NCI-H446 (cell line): ENCODE measurements at places on chromosomes 5 and 9.

- DNase-seq = no peak
These were observed 83.3 kb upstream of the CCDC112 start for GRCh38 chr5:115379622-115380344.

- no peak for DNase-seq
These were observed 41.6 kb upstream of the SLC12A7 start for GRCh38 chr5:1153428-1153827.

DNA sequence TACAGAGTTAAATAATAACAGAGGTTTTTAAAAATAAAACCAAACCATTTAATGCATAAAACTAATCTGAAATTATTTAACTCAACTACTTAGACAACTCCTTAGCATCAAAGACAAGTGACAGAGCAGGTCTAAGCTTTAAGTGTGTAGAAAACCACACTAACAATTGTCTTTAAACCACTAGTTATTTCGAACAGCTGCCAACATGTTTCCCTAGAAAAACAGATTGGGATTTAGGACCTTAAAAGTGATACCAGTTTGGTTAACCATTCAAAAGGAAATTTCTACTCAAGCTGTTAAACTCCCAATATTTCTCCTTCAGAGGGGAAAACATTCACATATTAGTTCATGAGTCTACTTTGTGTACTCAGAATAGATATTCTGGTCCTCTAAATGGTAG, 208.7 kb downstream of the BNC2 start:
- no peak for DNase-seq

GRCh38 chr5:61319388-61320146, 12.5 kb upstream of the ZSWIM6 start:
- no peak for DNase-seq

- no peak for DNase-seq
These were observed 17.6 kb upstream of the TNFSF15 start for GRCh38 chr9:114823441-114823840.

GRCh38 chr5:158032246-158032645, 173.3 kb upstream of the CLINT1 start:
- no peak for DNase-seq

GRCh38 chr9:88653911-88654310, 118.9 kb downstream of the NXNL2 start:
- no peak for DNase-seq

DNA sequence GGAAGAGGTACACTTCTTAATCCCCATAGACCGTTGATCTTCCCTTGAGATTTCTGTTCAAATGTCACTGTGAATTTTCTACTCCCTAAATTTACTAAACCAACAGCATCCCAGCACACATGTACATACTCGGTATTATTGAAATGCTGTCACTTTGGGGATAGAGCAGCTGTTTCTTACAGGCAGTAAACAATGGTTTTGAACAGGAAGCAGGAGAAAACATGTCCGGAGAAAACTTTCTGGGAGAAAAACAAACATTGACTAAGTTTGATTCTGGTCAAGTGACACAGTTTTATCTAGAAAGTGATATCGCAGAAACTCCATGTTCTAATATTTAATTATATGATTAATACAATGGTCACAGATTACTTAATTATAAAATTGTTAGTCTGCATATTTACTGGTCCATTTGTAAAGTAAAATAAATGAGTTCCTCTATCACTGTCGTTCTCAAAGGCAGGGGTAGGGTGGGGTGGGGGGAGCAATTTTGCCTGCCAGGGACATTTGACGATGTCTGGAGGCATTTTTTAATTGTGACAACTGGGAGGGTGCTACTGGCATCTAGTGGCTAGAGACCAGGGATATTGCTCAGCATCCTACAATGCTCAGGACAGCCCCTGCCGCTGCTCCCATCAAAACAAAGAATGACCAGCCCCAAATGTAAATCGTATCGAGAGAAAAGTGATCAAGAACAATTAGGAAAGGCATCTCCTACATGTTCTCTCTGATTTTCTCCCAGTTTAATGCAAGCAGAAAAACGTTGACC, 12.2 kb downstream of the TAS2R1 start:
- no peak for DNase-seq

GRCh38 chr5:128905568-128906110, 59.6 kb upstream of the SLC27A6 start:
- DNase-seq = peak; percentile 64

DNA sequence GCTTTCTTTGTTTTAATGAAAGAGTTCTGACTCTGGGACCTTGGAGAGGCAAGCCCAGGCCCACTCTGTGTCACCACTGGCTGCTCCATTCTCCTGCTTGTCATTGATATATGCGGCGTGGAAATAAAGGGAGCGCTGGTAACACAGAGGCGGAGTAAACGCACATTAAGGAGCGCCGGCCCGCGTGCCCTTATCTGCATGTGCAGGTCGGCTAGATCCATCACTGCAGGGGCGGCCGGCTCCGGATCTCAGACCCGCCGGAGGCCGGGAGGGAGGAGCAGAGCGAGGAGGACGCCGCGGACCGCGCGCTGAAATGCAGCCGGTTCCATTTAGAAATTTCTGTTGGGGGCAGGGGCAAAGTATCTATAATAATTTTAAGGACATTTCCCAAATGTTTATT, 70.8 kb downstream of the MRPL36 start:
- no peak for DNase-seq

GRCh38 chr9:130466537-130467217, 21.9 kb downstream of the ASS1 start:
- no peak for DNase-seq

DNA sequence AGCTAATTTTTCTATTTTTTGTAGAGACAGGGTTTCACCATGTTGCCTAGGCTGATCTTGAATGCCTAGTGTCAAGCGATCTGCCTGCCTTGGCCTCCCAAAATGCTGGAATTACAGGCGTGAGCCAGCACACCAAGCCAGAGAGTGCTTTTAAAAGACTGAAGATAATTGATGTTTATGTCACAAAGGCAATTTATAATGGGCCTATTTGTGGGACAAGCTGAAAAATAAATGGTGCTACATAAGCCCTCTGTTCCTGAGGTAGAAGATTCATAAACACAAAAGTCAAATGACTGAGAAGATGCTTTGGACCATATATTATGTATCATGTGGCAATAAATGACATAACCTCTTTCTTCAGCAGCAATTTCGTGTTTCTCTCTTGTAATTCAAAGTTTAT, 329.6 kb downstream of the GABRB2 start:
- no peak for DNase-seq

- peak; percentile 34 for DNase-seq
These were observed 1.2 kb downstream of the FBXL17 start for GRCh38 chr5:108380531-108381349.

DNA sequence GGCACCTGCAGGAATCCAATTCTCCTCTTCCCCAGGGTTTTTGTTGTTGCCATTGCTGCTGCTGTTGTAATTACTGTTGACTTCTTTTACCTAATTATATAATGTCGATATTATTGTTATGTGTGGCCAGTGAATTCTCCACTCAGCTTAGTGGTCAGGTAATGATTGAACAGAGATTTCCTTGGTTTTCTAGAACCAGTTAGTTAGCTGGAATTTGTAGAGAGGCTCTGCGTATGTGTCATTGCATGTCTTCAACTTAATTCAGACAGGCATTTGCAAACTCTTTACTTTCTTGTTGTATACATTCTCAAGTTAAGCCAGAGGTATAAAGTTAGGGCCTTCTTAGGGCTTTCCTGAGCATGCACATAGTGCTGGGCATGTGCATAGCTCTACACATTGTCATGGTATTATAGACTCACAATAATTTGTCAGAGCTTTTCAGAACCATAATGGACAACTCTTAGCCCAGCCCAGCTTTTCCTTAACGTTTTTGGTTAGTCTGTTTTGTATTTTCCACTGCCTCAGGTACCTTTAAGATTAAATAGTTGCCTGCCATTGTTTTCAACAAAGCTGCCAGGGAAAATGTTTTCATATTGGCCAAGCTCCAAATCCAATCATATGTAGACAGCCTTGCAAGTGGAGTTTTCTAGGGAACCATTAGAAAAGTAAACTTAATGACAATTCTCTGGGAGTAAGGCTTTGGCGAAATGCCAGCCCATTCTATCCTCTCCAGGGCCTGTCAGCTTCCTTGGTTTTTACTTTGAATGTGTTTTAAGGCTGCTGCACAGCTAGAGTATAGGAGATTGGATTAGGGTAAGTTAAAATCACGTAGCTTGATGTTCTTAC, 68.1 kb downstream of the UBE2R2 start:
- peak; percentile 41 for DNase-seq

DNA sequence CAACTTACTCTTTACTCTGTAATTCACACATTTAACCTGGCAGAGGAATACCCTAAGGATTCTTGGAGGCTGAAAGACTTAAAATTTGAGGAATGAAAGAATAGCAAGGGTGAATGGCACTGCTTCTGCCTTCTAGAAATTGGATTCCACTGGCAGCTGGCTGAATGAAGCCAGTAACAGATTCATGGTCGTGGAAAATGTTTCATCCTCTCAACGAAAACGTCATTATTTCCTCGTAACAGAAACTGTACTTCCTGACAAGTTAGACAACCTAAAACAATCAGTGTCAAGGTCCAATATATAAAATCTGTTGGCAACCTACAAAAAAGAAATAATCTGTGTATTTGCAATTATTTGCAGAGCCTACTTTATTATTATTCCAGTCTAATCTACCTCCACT, 39.7 kb downstream of the BNC2 start:
- no peak for DNase-seq

DNA sequence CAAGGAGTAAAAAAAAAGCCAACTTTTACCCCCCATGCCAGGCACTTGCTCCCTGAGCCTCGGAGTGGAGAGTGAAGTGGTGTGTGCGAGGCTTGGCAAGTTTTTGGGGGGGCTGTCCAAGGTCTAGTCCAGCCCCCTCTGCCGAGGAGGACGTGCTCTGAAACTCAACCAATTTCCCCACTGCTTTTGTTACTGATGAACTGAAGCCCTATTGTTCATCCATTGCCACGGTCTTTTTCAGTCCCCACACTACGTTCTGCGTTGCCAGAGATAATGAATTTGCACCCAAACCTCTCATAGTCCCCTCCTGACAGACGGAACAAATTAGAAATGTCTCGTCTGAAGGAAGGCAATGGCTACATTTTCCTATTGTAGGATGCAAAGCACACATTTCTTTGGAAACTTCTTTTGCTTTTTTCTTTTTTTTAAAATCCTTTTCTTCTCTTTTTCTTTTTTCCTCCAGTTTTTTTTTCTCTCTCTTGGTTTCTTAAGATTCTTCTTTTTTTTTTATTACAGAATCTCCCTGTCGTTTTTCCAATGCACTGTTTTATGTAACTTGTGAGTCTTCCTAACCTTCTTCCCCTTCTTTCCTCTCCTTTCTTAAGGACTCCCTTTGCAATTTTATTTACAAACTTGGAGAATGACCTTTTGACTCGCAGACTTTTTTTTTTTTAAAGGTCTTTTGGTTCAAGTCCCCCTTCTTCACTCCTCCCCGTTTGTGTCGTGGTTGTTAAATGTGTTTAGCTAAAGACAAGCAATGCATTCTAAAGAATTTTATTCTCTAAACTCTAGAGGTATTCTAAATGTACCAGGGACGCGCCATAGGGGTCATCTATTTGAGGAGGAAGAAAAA, 209.5 kb downstream of the MEF2C start:
- DNase-seq = no peak

DNA sequence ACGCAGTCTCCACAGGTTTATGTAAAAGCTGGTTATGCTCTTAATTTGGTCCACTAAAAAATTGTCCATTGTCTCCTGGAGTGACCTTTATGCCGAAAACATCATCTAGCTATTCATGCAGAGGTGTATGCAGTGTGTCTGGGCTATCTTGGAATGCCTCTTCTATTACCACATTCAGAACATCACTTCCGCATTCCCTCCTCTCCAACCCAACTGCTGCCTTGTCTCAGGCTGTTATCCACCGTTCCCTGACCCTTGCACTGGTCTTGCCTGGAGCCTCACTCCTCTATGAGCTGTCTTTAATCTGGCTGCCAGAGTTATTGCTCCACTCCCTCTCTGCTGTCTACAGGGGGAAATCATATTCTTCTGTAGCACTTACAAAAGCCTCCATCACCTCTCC, 214.1 kb upstream of the ANKRD55 start:
- no peak for DNase-seq

GRCh38 chr9:30519756-30520155, 1864.7 kb upstream of the ACO1 start:
- no peak for DNase-seq

DNA sequence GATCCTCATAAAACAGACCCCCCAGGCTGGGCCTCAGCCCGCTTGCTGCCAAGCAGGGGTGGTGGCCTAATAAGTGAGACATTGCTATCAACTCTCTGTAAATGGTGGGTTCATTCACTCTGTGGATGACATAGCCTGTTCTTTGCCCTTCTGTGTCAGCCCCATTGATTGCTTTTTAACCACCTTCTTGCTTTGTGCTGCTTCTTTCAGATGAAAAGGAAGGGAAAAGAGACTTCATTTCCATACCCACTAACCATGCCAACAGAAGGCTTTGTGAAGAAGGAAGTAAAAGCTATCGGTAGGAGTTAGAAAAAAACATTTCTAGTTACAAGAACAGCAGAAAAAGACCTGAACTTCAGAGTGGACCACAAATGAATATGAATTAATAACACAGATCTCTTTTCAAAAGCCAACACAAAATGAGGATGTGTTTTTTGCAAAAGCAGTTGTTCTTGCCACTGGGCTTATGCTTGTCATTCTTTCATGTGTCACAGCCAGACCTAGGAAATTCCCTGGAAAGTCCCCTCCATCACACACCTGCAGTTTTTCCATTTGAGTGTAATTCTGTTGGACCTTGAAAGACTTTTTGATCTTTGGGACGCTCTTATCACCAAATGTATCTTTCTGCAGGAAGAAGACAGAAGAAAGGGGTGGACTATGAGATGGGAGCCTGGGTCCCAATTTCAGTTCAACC, 507.7 kb downstream of the CCDC171 start:
- no peak for DNase-seq

DNA sequence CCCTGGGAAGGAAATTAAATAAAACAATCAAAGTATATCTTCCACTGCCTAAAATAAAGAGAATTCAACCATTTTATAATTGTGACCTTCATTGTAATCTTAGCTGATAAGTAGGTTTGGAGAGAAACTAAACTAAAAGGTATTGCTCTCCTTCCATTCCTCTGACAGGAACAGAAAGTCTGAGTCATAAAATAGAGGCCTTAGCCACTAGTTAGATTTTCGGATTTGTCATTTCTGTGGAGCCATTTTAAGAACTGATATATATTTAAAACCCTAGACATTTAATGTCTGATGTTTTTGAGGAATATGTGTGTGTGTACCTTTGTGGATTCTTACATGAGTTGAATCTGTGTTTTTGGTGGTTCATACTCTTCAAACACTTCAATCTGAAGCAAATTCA, 11.8 kb upstream of the TMC1 start:
- no peak for DNase-seq

- DNase-seq = peak; percentile 64
These were observed 362.6 kb downstream of the PTPRD start for GRCh38 chr9:10250219-10250618.

GRCh38 chr9:127223266-127223665, 41.3 kb upstream of the GARNL3 start:
- DNase-seq = no peak

DNA sequence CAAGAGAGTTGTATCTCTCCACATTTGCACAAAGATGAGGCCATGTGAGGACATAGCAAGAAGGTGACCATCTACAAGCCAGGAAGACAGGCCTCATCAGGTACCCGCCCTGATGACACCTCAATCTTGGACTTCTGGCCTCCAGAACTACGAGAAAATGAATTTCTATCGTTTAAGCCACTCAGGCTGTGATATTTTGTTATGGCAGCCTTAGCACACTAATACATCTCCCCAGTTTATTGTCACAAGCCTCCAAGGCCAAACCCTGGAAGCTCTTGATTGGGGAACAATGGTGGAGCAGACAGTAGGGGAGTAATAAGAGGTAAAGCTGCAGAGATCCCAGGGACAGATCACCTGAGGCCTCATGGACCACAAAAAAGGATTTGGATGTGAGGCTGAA, 7.7 kb upstream of the P4HA2 start:
- no peak for DNase-seq

- no peak for DNase-seq
These were observed 233.2 kb upstream of the RFX3 start for GRCh38 chr9:3758816-3759576.
